Activated naive CD8-positive, alpha-beta T cell treated with anti-CD3 and anti-CD28 coated beads, Interleukin-2, amount 10 ng/mL, durations not matched to agents 7 days and 5 days (primary cell): ENCODE measurements at places on chromosomes 5 and 9. TPM values are rescaled to one million over a fixed set of nuclear protein-coding genes. Genes with fewer than 3 reads are reported as not detected.

- no peaks in the 10 kb centered on the region for H3K27me3 ChIP-seq
- no peak overlapping the region for H3K4me3 ChIP-seq
- H3K27ac ChIP-seq: no peak overlapping the region
- DNase-seq: no peak
- H3K36me3 ChIP-seq: no peaks in the 10 kb centered on the region
Measured at GRCh38 chr5:118561235-118561634, 427.1 kb downstream of the DTWD2 start.

DNA sequence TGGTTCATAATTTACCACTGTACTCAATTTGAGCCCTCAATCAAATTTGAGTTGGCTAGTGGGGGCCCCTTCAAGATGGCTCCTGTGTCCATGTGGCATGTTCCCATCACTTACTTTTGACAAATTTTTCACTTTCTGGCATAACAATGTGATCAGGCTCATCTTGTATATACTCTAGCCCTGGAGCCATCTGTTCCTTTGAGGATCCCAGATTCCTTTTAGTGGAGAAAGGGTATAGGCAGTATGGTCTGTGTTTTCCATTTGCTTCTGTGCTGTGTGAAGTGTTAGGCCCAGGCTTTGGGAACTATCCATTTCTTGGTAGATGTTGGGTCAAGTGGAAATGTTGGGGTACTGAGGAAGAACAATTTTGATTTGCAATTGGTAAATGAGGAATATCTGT is 45.7 kb downstream of the SH3GL2 start:
- H3K4me1 ChIP-seq: no peaks in the 10 kb centered on the region
- no peaks in the 10 kb centered on the region for H3K36me3 ChIP-seq
- no peak for DNase-seq
- no peaks in the 10 kb centered on the region for H3K27me3 ChIP-seq
- H3K27ac ChIP-seq: no peak overlapping the region

DNA sequence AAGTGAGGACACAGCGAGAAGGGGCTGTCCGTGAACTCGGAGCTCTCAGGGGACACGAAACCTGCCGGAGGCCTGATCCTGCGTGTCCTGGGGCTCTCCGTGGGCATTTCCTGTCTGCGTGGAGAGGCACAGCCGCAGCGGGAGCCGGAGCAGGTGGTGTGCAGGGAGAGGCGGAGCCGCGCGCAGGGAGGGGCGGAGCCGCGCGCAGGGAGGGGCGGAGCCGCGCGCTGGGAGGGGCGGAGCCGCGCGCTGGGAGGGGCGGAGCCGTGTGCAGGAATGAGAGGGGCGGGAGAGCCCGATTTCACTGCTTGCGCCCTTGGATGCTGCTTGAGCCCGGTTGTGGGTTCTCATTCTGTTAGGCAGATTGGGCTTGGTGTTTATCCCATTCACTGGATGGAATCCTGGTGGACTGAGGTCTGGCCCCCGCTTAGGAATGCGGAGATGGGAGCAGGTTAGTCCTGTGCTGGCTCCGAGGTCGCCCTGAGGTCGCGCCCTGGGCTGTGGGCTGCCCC is 26.7 kb downstream of the NDUFS6 start:
- no peak overlapping the region for H3K4me3 ChIP-seq
- no peaks in the 10 kb centered on the region for H3K27me3 ChIP-seq
- H3K4me1 ChIP-seq: no peaks in the 10 kb centered on the region
- no peak overlapping the region for H3K27ac ChIP-seq
- no peak for DNase-seq

ADGRD2 gene
- not detected for total RNA-seq
